ENCODE measurements at places on chromosomes 12 and 14.

DNA sequence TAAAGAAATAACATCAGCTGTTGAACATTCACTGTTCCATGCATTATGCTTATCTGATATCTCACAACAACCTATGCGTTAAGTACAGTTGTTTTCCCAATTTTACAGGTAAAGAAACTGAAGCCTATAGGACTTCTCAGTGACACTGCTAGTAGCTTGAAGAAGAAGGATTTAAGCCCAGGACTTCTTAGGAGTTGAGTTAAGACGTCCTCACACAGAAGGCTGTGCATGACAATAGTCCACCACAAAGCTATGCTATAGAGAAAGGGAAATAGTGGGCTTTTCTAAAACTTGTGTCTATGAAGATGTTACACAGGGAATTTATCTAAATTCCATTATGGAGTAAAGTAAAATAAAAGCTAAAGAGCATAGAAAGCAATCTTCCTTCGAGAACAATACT lies 120.5 kb upstream of the RASSF8 start:
- no peak for DNase-seq

- DNase-seq: no peak
Measured at GRCh38 chr14:51512316-51512715, 139.4 kb upstream of the FRMD6 start.

- no peak for DNase-seq
Measured at GRCh38 chr12:111395336-111396187, 10.2 kb upstream of the SH2B3 start.

DNA sequence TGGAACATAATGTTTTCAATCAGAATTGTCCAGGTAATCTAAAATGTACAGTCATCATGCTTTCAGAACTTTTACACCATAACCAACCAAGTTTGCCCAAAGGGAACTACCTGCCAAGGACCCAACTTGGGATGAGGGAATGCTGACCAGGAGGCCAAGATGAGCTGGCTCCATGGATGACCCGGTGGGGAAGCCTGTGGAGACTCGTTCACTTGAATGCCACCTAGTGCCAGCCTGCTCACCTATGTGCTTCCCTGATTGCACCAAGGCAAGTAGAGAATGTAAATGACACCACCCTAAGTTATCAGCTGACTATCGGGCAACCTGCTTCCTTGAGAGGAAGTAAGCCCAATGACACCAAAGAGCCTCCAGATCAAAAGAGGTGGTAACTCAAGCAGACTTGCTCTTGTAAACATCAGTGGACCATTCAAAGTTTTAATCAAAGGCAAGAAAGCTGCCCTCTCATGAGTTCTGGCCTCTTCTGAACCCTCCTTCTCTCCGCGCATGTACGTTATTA lies 137.3 kb downstream of the TTC7B start:
- no peak for DNase-seq

DNA sequence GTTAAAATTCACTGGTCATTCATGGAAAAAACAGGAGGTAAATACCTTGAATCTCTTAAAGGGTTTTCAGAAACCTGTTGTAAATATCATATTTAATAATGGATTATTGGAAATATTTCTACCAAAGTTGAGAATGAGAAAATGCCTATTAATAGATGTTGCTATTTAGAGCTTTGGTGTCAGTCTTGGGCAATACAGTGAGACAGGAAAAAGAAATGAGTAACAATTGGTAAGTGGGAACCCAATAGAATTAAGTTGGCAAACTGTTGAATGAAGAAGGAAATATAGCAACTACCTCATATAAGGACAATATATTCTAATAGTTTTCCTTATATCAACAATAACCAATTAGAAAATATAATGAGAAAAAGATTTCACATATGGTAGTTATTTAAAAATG lies 78.0 kb downstream of the ATF7IP start:
- peak; percentile 58 for DNase-seq

DNA sequence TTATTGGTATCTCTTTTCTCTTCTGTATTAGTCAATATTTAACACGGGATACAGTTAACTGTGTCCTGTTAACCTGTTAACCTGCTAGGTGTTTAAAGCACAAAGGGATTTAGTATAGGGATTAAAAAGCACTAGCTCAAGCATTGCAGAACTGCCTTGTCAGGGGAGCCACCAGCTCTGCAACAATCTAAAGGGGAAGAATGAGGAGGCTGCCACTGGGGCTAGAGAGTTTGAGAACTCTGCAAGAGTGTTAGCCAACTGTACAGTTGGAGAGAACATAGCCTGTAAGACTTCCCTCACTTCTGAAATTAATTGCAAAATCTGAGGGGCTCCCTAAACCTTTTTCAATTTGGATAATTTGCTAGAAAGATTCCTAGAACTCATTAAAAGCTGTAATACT lies 6.5 kb upstream of the VRK1 start:
- no peak for DNase-seq

DNA sequence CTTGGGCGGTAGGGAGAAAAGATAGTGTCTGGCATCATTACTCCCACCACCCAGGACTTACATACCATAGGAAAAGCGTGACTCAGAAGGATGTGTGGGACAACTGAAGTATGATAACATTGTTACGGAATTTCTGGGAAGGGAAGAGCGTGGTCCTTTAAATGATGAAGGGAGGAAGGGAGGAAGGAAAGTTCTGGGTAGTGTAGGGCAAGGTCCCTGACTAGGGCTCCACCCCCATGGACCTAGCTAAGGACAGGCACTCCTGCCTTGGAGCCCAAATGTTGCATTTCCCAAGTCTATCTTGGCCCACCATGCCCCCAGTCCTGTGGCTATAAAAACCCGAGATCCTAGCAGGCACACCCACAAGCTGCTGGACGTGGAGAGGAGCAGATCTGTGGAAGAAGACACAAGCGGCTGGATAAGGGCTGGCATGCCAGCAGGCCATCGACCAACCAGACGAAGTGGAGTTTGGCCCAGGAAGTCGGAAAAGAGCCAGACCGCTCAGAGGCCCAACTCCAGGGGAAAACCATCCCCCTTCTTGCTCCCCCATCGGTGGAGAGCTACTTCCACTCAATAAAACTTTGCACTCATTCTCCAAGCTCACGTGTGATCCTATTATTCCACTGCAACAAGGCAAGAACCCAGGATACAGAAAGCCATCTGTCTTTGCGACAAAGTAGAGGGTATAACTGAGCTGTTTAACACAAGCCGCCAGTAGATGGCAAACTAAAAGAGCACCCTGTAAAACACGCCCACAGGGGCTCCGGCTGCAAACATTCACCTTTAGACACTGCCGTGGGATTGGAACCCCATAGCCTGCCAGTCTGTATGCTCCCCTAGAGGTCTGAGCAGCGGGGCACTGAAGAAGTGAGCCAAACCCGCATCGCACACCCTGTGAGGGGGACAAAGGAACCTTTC lies 23.0 kb upstream of the RAB21 start:
- peak; percentile 77 for DNase-seq

- peak; percentile 81 for DNase-seq
Measured at GRCh38 chr12:51905471-51906429, 1.6 kb upstream of the ACVRL1 start.

- no peak for DNase-seq
Measured at GRCh38 chr12:111260732-111261131, 108.2 kb downstream of the PHETA1 start.

DNA sequence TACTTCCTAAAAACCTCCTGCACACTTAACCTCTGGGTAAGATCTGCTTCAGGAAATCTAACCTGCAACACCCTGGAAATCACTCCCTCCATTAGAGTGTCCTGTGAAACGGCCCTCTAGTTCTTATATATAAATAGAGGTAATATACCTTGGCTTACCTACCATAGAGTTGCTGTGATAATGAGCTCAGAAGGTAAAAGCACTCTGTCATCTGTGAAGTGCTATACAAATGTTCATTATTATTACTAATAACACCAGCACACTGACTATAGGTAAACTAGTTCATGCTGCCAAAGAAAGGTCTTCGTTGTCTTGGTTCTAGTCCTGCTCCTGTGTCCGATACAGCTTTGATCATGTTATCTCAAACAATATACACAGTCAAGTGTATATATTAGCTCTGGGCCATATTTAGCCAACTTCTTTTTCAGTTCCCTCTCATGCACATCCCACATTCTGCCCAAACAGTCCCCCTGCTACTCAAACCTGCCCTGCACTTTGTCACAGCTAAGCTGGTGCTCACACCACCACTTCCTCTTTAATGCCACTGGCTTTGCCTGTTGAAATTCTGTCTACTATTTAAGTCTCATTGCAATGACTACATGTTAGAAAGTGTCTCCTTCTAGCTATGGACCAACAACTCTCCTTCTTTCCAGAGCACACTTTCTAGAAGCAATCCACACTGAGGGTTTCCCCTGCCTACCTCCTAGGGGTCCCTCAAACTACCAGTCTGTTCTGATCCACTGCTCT lies 5.1 kb downstream of the E2F7 start:
- DNase-seq: no peak

DNA sequence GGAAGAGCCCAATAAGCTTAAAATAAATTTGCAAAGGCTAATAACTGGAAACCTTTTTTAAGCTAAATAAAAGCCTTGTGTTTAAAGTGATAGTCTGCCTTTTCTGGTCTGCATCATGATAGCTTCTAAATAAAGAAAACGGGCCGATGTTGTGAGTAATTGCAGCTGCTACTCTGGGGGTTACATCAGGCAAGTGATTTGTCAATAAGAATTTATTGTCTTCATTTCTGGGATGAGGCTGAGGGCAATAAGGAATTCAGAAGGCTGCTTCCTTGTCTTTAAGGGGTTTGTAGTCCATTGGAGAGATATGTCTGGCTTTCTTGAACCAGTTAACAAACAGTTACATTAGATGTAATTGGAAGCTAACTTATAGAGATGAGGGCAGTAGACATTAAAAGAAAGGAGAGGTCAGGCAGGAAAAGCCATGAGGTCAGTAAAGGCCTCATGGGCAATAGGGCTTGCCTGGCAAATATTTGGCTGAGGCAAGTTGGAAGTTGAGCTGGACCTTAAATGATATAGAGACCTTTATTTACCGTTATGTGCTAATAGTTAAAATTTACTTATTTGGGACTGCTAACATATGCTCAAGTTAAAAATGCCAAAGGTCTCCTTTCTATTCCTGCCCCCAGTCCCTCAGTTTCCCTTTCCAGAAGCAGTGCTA lies 85.0 kb downstream of the CRADD start:
- peak; percentile 66 for DNase-seq

DNA sequence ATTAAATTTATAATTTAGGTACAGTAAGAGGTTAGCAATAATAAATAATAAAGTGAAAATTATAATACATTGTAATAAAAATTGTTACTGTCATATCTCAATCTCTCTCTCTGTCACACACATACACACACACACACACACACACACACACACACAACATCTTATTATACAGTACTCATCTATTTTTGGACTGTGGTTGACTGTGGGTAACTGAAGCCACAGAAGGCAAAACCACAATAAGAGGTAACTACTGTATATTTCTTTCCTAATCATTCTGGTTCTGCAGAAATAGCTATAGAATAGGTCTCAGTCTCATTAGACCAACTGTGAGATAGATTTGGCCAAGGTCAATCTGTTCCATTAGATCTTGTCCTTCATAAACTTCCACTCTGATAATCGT lies 33.1 kb upstream of the PTPRO start:
- DNase-seq: no peak

DNA sequence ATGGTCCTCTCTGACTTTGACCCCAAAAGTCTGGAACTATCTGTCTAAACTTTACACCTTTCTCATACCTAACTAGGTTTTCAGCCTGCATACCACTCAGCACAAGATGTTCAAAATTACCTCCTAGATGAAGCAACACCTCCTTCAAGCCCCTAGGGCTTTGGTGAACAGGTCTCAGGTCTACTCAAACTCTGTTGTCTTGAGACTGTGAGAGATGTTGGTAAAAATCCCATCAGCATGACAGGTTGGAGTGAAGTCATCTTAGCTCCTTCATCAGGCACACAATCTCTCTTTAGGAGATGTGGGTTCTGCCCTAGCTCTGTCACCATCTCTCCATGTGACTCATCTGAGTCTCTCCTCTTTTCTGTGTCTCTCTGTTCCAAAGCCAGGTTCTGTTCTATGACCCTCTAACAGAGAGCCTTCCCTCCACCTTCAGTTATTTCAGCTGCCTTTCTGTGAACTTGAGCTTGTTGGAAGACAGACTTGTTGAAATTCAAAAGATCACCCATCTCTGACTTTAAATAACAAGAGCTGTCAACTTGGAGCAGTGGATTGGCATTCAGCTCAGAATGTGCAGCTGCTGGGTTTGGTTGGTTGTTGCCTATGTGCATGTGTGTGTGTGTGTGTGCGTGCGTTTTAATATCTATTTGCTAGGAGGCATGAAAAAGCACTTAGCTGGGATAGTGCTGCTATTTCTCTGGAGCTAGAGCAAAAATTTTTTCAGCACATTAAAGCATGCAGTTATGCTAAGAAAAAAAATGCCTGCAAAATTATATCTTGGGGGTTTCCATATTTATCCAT lies 130.7 kb downstream of the CRACR2A start:
- DNase-seq: peak; percentile 12

GRCh38 chr12:89492883-89493282 lies 31.7 kb downstream of the GALNT4 start:
- no peak for DNase-seq

DNA sequence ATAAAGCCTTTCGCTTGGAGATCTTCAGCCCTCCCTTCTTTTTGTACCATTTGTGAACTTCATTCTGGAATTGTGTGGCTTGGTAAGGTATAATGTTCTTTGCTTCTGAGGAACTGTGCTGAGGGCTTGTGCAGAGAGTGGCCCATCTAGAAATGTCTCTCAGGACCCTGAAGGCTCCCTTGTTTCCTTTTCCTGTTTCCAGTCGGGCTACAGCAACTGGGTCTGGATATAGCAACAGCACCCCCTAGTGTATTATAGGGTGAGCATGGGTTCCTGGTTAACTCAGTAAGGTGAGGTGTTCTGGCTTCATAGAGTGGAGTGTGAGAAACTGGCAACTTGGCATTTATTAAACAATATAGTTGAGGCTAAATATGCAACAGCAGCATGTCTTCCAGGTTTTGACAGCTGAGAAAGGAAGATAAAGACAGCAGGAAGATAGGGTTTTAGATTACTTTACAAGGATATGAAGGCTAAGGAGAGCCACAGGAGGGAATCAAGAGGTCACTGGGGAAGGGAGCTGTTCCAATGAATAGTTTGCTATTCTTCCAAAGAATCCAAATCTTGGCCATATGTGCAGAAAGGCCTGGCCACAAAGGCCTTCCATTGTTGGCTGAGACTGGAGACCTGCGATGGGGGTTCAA lies 49.1 kb upstream of the RNU6-8 start:
- DNase-seq: peak; percentile 78

DNA sequence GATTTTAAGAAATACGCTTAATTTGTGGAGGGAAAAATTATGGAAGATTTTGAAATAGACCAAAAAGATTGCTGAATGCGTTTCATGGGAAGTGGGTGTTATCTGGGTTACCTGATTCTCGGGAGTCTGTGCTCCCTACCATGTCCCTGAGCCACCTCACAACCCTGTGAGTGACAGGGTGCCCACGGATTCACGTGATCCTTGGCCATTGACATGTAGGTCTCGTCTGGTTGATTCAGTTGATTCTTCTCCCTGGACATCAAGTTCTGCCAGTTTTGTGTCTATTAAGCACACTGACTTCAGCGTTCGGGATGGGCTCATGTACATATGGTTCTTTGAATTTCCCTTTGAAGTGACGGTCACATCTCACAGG lies 101.4 kb downstream of the ADGRD1 start:
- DNase-seq: no peak

DNA sequence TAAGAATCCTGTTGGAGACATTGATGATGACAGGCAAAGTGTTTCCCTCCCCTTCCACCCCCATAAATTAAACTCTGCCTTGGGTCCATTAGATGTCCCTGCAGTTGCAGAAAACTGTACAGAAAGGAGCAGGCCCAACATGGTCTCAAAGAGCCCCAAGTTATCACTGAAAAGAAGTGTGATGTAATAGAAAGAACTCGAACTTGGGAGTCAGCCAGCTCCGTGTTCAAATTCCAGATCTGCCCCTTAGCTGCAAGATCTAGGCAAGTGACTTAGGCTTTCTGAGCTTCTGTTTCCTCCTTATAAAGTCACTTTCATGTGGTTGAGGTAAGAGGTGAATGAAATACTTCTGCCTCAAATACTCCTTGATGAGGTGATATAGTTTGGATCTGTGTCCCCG lies 49.6 kb upstream of the CEP83 start:
- DNase-seq: no peak

All from fibroblast of mammary gland (primary cell).